ENCODE measurements at places on chromosomes 2 and 18.

GRCh38 chr2:234829074-234829455 is 122.8 kb upstream of the SH3BP4 start:
- no peak for DNase-seq

DNA sequence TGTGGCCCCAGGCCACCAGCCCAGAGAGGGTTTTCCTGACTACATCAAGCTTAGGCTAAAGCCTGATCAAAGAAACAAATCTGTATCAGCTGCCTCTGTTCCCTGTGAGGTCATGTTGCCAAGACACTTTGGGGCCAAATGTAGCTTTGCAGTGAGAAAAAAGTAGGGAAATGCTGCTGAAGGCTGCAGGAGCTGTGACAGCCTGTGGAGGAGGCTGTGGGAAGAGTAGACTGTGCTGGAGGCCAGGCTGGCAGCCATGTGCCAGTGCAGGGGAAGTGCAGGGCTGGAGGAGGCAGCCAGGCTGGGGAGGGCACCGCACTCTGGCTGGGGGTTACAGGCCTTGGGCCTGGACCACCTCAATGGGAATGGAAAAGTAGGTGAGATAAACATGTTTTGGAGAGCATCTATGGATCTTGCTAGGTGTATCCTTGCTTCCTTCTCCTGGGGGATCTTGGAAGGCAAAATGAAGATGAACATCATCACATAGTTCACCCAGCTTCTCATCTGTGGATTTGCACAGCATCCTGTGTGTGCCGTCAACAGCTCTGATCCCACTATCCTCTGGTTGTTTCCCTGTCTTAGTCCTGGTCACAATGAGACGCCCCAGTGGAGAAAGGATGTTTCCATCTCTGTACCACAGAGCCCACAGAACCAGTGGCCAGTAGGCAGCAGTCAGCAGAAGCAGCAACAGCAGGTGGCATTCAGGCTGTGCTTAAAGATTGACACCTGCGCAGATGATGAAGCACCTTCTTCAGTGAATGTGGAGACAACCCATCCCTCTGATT is 103.8 kb upstream of the COPS8 start:
- no peak for DNase-seq

DNA sequence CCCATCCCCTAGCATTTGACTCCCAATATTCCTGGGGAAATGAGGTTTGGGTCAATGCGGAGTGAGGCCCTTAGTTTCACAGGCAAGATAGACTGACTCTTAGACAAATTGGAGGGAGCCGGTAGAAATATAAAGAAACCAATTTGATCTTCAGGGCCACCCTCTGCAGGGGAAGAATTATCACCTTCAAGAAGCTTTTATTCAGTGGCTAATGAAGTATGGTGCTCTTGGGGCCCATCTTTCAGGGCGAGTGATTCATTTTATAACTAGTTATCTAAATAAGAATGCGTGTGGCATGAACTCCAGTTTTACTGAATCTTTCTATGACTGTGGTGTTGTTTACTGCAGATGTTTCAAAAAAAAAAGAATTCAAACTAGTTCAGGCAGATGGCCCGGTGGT is 88.4 kb downstream of the LYPD1 start:
- no peak for DNase-seq

- DNase-seq = no peak
These were observed 33.9 kb upstream of the CSRNP3 start for GRCh38 chr2:165435611-165436010.

GRCh38 chr18:8685141-8685913 is 20.0 kb upstream of the MTCL1 start:
- no peak for DNase-seq

DNA sequence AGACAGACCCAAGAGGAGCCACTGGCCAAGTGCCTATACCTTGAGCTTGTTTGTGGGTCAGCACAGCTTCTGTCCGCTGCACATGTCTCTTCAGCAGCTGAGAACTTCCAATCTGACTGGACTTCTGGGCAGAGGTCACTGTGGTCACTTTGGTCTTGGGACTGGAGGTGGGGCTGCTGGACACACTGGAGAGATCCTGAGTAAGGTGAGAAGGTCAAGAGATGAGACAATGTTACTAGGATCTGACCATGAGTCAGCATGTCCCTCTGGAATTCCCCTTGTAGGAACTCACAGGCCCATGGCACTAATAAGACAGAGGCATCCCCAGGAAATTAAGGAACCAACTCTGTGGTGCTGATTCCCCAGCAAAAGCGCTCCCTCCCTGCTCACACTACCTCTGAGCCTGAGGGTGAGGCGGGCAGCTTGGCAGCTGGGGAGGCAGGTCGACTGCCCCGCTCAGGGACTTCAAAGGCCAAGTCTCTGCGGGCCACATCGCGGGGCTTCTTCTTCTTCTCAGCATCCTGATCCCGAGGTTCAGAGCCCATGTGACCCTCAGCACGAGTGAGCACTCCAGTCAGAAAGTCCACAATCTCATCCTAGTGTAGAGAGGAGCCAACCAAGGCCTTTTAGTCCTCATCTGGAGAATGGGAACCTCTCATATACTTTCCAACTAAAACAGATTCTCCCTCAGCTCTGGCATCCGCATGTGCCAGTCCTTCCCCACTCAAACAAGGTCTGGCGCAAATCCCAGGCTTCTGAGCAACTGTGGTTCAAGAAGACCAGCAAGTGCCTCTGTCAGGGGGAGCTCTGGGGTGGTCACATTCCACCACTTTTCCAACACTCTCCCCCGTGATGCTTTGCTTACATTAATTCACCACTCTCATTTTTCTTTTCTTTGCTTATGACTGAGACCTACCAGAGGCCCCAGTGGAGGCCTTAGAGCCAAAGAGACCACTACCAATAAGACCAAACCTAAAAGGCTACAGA is 29.4 kb downstream of the KANSL3 start:
- no peak for DNase-seq

- no peak for DNase-seq
These were observed 154.3 kb downstream of the PLCL1 start for GRCh38 chr2:197958592-197959150.

DNA sequence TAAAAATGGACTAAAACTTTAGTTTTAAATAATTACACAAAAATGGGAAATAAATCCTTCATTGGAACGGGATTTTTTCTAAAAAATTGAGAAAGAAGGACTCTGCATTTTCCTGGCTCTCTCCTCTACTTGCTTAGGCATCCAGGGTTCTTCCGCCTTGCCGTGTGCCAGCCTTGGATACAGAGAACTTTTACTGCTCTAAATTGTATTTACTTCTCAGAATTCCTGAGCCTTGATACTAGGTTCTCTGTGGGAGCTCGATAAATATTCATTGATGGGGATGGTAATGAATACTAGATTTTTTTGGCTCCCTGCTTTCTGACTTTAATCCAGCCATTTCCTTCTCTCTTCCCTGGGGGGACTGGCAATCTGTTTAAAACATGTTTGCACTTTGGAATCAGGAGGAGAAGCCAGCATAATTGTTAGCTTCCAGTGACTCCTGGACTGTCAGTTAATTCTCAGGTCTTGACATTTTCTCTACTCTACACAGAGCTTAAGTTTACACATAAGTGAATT is 746.1 kb upstream of the LRRTM1 start:
- no peak for DNase-seq

DNA sequence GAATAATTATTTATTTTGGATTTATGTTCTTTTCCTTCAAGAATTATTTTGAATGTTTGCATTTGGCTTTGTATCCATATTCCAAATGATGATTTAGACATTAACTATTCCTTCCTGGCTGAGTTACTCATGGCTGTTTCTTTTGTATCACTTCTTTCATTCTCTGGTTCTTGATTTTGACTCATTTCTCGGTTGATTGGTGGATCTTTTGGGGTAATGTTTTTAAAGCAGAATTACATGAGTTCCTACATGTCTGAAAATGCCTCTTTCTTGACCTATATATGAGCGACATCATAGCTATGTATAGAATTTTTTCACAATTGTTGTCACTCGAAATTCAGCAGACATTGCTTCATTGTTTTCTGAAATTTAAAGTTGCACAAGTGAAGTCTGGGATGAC is 39.5 kb downstream of the CYP26B1 start:
- no peak for DNase-seq

- no peak for DNase-seq
These were observed 96.8 kb upstream of the PPP1CB start for GRCh38 chr2:28654663-28655320.

DNA sequence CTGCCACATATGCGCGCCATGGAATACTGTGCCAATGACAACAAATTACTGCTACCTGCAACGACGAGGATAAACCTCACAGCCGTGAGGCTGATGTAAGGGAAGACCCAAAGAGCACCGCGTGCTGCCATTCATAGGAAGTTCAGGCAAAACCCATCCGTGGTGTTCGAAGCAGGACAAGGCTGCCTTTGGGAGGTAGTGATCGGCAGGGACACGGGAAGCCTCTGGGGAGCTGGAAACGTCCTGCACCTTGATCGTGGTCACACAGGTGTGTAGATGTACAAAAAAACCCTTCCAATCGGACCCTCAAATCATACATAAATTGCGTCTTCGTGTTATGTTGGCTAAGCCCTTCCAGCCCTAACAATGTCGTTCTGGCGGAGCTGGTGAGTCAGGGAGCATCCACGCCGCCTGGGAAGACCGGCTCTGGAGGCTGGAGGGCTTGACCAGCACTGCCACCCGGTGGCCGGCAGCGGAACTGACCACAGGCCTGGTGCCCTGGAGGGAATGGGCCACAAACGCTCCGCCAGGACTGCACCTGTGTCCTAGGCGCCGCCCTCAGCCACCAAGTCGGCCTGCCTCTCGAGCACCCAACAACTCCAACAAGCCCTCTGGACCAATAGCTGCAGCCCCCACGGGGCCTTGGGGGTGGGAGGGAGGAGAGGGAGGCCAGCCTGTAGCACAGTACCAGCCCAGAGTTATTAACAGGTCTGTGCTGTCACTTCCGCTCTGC is 4.1 kb upstream of the NEURL3 start:
- peak; percentile 60 for DNase-seq

DNA sequence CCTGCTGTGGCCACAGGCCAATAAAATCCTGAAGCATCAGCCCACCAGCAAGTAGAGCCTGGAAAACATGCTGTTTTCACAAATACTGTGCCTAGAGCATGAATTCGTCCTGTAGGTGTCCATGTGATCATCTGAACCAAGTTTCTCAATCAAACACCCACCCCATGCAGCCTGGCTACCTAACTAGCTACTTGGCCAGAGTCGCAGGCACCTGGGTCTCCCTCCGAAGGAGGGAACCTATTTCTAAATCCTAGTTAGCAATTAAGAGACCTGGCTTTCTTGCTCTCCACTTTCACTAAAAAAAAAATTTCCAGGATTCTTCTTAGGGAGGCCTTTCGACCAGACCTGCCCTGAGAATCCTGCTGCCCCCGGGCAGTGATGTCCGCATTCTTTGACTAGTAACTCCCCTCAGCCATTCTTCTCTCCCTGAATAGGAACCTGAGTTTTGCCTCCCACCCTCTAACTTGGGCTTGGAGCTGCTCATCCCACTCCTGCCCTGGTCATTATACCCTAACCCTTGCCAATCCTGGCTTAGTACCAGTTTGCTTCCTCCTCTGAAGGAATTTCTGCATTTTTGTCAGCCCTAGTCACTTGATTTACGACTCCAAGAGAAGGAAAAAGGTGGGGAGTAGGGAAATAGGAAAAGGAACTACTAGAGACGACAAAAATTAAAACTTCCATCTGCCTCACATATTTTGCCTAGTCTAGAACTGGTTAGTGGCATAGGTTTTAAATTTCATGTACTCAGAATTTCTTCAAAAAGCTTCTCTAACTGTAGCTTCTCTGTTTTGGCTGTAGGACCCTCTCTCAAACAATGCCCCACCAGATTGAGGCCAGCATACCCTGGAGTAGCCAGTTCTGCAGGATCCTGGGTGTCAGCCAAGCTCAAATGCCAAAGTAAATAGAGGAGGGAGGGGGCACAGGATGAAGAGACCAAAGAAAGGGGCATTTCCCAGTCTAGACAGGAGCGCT is 25.4 kb upstream of the TANK start:
- no peak for DNase-seq

DNA sequence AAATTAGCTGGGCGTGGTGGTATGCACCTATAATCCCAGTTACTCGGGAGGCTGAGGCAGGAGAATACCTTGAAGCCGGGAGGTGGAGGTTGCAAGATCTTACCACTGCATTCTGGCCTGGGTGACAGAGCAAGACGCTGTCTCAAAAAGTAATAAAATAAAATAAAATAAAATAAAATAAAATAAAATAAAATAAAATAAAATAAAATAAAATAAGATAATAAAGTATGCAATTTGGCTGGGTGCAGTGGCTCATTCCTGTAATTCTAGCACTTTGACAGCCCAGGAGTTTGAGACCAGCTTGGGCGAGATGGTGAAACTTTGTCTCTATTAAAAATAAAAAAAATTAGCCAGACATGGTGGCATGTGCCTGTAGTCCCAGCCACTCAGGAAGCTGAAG is 85.6 kb upstream of the XPO1 start:
- DNase-seq = no peak

- DNase-seq = no peak
These were observed 16.4 kb upstream of the ARMC9 start for GRCh38 chr2:231181860-231182512.

DNA sequence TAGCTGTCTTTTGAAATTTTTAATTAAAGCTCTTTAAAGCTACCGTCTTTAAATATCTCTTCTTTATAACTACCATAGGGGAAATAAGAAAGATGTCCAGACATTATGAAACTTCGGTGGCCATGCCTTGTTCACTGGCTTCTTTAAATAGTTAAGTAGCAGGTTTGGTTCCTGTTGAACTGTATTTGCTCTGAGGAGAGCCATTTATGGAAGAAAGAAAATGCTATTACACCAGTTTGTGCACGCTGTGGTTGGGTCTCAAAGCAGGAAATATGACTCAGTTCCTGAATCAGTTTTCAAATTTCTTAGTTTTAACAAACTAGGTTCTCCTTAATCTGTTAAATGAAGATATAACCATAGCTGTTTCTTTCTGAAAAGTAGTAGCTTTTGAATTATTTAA is 12.2 kb downstream of the ARPC2 start:
- DNase-seq = no peak

- DNase-seq = no peak
These were observed 368.1 kb upstream of the CDH19 start for GRCh38 chr18:66971960-66972359.

DNA sequence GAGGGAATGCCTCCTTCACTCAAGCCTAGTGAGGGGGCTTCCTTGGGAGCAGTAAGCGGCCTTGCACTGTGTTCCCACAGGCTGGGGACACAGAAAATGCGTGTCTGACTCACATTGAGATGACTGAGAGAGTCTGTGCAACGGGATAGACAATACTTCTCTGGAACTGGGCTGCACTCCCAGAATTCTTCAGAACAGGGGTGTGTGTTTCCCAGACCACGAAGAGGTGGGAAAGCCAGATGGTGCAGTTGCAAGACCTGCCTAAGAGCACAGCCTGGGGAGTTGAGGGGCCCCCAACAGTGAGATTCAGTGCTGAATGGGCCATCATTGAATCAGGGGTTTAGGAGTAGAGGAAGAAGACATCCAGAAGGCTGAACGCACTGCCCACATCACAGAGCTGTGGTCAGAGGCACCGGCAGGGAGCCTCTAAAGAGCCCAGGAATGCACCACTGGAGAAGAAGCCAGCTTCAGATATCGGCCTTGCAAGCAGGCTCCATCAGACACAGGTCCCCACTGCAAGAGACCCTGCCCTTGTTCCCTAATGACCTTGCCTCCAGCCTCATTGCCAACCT is 36.6 kb upstream of the MRPL19 start:
- no peak for DNase-seq

DNA sequence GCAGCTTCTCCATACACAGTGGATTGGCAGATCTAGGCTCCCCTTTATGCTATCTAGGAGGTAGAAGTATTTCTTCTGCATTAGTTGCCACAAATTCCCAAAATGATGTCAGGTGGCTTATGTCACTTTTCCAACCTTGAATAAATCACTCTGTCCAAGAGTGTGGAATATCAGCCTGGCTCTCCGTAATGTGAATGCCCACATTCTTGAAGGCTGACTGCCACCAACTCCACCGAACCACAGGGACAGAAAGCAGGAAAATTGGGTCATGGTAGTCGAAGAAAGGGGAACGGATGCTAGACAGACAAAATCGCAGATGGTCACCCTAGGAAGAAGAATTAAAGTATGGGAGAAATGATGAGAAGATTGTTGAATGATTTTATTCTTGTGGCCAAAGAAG is 624.9 kb upstream of the CDH2 start:
- no peak for DNase-seq
